GM04504 (cell line): ENCODE measurements at places on chromosomes 5 and 9.

GRCh38 chr5:106720367-106720766, 950.4 kb downstream of the EFNA5 start:
- DNase-seq, result no peak

GRCh38 chr5:67045816-67046740, 150.5 kb downstream of the CD180 start:
- DNase-seq, result no peak

- peak; percentile 46 for DNase-seq
These were observed 193.6 kb downstream of the HSPA4 start for GRCh38 chr5:133245191-133246052.

DNA sequence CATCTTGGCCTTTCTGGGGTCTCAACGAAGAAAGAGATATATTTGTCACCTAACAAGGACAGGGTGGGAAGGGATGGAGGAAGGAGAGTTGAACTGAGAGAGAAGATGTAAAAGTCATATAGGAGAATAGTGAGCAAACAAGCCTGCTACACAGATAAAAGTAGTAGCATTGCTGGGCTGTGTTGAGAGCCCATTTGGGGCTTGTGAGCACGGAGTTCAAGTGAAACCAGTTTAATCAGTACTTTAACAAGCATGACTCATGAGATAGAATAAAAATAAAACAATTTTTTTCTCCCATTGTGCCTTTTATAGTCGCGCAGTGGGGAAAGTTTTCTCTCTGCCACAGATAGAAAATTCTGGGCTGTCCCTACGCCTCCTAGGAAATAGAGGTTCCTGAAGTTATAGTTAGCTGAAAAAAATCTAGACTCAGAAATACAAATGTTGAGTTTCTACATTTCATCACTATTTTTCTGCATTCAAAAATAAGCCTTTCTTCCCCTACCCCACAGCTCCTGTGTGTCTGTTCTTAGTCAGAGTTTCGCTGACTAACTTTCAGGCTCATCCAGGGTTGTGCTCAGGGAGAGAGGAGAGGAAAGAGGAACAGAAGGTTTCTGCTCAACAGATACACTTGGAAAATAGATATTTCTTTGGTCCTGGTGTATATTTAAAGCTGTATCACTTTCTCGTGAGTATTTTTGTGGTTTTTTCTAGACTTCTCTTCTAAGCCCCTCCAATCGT, 395.8 kb upstream of the ADAMTSL1 start:
- DNase-seq, result no peak

- DNase-seq, result no peak
These were observed 56.8 kb upstream of the XPA start for GRCh38 chr9:97753975-97754374.

GRCh38 chr5:176921714-176922113, 22.6 kb upstream of the HK3 start:
- DNase-seq, result no peak
